ENCODE measurements at places on chromosomes 7 and 10.
A peak's percentile ranks its signal among the peaks of the same experiment; 100 is the strongest.

DNA sequence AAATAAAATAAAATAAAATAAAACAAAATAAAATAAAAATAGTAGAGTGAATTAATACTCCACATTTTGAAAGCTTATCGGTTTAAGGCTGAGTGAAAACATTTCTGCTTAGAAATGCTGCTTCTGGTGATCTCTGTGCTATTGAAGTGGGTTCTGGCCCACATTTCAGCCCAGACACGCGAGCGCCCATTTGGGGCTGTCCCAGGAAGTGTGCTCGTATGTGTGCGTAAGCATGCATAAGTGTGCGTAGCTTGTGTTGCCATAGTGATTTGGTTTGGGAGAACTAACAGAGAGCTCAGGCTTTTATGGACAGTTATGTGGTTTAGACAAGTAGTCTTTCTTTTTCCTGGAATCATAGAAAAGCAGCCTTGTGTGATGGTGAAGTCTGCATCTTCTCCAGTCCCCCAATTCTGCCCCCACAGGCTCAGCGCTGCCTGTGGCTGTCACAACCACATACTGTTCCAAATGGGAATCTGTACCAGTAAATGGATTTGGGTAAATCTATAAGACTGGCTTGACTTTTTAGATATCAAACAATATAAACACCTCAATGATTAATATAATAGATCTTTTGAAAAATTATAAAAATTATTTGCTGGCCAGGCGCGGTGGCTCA is 29.8 kb upstream of the PURB start:
- DNase-seq: peak; percentile 63

- DNase-seq: no peak
Measured at GRCh38 chr10:49745756-49746155, 16.4 kb downstream of the OGDHL start.

DNA sequence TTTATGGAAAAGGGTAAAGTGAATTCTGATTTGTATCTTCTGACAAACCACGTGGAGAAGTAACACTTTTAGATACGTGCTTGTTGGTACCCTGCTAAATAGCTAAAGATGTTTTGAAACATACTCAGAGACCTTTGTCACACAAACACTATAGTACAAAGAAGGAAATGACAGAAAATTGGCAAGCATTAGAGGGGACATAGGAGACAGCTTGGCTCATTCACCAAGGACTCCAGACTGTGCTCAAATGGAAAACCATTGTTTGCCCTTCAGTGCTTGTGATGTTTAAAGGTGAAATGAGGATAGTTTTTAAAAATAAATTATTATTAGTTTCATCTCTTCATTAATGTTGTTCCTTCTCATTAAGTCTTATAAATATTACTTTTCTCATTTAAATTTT is 34.0 kb upstream of the CD36 start:
- no peak for DNase-seq

DNA sequence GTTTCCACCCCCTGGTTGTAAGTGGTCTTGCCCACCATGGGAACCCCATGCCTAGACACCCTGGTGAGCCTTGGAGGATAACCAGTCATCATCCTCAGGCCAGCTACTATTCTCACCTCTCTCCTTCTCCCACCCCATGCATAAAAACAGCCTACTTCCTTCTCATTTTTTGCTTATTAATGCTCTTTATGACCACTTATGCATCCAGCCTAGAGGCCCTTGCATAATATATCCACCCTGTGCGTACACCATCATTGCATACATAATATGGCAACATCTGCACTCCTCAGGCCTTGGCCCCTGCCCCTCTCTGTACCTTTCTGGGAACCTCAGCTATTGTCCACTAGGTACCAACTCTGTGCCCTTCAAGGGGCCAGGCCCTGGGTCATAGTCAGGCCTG is 91.0 kb downstream of the CDH23 start:
- DNase-seq: no peak

DNA sequence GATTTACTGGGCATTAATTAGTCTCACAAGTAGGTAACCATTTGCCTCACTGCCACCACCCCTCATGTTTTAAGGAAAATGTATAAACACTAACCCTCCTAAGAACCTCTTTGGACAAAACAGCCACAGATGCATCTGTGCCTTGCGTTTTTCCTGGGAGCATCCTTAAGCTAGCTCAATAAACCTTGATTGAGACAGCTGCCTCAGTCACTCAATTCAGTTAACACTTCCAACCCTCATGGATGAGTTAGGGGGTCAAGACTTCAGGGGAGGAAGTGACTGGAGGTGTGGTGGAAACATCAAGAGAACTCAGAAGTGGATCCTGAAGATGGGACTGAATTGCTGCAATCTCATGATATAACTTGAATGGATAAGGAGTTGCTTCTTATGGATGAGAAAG is 31.5 kb downstream of the CUL2 start:
- DNase-seq: no peak

DNA sequence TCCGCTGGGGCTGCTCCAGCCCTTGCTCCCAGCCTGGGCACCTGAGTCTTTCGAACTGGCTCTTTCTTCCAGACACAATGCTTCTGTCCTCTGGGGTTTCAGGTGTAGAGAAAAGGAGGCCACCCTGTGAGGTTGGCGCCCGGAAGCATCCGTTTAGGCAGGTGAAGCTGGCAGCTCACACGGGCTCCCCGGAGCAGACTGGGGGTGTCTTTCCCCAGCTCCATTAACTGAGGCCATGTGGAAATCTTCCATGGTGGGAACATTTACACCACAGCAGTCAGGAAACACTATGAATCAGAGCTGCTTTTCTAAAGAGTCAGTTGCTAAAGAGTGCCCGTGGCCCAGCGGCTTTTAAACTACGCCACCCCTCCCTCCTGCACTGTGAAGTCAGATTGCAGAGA is 29.2 kb downstream of the PRKAG2 start:
- no peak for DNase-seq

- DNase-seq: no peak
Measured at GRCh38 chr10:72081772-72082590, 6.4 kb downstream of the SPOCK2 start.

DNA sequence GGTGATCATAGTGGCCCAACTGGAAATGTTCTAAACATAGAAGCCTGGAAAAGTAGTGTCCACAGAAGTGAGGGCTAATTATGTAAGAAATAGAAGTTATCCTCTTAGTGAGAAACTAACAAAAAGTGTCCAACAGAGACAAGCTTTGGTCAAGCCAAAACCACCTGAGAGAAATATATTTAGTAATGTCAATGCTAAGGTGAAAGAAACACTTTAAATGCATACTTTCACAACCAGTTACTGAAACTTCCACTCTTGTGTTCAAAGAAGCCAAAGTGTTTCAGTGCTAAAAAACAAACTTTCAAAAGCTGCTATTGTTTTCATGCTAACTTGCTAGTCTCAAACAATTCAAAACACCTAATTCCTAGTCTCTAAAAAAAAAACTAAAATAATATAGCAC is 18.1 kb downstream of the RAB11FIP2 start:
- DNase-seq: no peak

GRCh38 chr10:86655173-86655540 is 810 bp downstream of the OPN4 start:
- DNase-seq: no peak

DNA sequence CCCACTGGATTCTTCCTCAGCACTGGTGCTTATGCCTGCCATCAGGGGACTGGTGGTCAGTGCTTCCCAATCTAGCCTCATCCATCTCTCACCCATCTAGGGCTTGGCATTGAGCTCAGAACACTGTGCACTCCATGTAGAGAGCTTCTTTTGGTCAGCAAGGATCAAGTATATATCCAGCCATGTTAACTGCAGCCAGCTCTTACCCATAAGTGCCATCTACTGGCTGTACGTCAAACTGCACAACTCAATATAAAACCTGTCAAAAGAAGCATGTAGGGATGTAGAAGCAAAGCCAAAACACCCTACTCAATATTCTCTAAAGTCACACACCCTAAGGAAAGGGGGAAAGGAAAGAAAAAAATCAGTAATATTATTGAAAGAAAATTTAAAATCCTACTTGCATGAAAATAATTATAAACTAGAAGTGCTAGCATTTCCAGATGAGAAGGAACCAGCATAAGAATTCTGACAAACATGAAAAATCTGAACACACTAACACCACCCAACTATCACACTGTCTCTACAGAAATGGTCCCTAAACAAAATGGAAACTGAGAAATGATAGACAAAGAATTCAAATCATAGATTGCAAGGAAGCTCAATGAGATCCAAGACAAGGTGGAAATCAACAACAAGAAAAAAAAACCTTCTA is 531.1 kb upstream of the STEAP1 start:
- DNase-seq: no peak

DNA sequence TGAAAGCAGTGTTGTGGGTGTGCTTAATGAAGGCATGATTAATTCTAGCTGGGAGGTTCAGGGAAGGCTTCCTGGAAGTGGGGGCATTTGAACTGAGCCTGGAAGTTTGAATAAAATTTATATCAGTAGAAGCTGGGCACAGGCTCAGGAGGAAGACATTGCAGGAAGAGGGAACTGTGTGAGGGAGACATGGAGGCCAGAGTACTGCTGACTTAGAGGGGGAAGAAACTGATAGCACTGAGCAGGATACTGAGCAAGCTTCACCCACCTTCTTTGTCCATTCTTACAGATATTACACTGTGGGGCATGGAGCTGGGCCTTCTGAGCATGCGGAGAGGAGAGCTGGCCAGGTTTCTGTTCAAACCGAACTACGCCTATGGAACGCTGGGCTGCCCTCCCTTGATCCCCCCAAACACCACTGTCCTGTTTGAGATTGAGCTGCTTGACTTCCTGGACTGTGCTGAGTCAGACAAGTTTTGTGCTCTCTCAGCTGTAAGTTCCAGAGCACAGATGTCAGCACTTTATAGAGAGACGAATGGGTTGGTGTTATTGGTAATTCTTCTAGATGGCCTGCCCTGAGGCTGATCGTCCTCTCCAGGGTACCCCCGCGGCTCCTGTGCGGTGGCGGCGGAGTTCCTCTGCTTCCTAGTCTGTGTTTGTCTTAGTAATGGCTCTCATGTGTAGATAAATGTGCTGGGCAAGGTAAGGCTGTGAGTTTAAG is 2.1 kb downstream of the FKBP6 start:
- no peak for DNase-seq

- DNase-seq: no peak
Measured at GRCh38 chr10:70320751-70321150, 36.9 kb upstream of the NPFFR1 start.

- no peak for DNase-seq
Measured at GRCh38 chr10:130543794-130544193, 407.6 kb downstream of the GLRX3 start.

DNA sequence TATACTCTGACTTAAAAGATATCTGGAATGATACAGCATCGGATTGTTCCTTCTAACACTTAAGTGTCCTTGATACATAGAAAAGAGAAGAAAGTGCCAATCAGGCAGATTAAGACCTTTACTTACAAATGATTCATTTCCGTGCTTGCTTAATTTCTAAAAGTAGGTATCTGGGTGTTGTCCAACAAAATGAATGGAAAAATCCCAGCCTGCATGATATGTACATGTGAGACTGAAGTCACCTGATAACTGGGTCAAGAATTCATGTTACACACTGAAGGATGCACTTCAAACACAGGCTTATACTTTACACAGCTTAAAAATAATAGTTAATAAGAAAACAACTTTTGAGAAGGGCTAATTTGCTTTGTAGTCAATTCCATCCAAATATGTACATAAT is 25.2 kb upstream of the PLXDC2 start:
- DNase-seq: no peak

- DNase-seq: no peak
Measured at GRCh38 chr10:54622017-54622416, 179.0 kb downstream of the PCDH15 start.

DNA sequence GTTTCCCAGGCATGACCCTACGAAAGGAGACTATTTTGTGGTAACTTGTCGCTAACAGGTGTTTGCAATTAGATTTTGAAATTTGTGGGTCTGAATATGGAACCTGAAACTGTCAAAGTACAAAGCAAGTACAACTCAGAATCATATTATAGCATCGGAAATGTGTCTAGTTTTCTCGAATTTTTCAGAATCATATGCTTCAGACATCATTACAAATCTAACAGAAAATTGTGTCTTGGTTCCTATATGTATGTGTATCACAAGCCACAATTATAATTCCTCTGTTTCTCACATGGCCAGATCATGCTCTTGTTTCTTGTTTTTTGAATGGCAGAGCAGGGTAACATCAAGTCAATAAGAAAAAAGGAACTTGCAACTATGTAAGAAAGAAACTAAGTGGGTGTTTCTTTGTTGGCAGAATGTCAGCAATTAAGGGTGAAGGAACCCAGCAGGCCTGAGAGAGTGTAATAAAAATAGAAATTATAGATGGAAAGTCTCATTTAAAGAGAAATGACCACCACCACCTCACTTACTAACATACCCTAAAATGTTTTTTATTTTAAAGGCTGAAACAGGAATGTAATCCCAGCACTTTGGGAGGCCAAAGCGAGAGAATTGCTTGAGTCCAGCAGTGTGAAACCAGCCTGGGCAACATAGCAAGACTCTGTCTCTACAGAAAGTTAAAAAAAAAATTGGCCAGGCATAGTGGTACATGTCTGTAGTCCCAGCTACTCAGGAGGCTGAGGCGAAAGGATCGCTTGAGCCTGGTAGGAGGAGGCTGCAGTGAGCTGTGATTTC is 51.3 kb downstream of the PRTFDC1 start:
- no peak for DNase-seq

- no peak for DNase-seq
Measured at GRCh38 chr7:17146621-17147020, 151.8 kb upstream of the AHR start.

GRCh38 chr10:16386855-16387254 is 50.0 kb upstream of the PTER start:
- DNase-seq: no peak

DNA sequence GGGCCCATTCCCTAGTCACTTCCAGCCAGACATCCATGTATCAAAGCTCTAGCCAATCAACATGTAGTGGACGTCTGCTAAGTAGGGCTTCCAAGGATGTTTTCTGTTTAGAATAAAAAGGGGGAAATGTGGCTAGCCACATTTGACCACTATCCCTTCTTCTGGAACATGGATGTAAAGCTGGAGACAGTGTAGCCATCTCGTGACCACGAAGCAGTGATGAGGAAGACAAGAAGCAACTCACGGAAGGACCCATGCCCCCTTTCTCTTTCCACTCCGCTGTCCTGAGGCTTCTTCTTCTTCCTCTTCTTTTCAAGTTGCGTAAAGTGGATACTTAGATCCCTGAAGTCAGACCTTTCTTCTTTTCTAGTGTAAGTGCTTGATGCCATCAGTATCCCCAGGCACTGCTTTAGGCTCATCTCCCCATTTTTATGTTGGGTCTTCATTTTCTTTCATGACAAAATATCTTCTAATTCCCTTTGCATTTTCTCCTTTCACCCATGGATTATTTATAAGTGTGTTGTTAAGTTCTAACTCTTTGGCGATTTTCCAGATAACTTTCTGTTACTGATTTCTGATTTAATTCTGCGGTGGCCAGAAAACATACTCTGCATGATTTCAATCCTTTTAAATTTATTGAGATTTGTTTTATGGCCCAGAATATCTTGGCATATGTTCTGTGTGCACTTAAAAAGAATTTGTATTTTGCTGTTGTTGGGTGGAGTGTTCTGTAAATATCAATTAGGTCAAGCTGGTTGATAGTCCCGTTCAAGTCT is 594.5 kb downstream of the SDK1 start:
- no peak for DNase-seq

- no peak for DNase-seq
Measured at GRCh38 chr7:157360483-157361025, 23.8 kb downstream of the DNAJB6 start.
